Ureter (tissue), 1 donor: ENCODE measurements at places on chromosomes 7 and 10.

DNA sequence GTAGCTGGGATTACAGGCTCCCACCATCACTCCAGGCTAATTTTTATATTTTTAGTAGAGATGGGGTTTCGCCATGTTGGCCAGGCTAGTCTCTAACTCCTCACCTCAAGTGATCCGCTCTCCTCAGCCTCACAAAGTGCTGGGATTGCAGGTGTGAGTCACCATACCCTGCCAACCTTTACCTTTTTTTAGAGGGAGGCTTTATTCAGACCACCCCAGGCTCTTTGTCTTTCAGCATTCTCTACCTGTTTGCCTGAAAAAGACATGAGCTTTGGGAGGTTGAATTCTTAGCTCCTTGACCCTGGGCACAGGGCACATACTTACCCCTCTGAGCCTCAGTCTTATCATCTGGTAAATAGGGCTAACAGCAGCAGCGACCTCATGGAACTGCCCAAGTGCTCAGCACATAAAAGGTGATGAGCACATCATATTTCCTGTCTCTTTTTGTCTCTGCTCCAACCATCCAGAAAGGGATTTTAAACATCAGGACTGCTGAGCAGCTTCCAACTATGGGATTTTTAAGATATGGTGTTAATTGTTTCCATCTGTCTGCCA lies 17.0 kb downstream of the FRMPD2 start:
- DNase-seq: no peak

- DNase-seq: no peak
Measured at GRCh38 chr7:83117466-83117865, 45.2 kb downstream of the PCLO start.

GRCh38 chr7:103592844-103593243 lies 146.8 kb upstream of the SLC26A5 start:
- no peak for DNase-seq

DNA sequence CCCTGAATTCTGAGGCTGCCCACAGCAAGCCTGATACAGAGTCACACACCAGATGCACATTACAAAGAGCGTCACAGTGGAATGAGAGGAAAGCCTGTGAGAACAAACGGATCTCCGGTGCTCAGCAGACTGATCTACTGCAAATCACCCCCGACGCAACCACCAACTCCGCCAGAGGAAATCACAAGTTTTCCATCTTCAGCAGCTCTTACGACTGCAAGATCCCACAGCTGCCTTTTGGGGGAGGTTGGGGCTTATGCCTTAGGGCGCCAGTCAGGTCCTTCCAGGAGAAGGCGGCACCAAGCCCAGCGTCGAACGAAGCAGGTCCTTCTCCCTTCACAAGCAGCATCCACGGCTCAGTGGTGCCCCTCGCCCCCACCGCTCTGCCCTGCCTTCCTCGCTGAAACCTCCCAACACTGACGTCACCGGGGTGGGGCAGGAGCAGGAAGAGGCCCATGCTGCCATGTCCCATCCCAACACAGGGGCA lies 32.5 kb downstream of the PTPRN2 start:
- DNase-seq: no peak

- no peak for DNase-seq
Measured at GRCh38 chr7:113608782-113609181, 310.0 kb downstream of the PPP1R3A start.

GRCh38 chr10:15181576-15182156 lies 13.2 kb upstream of the NMT2 start:
- DNase-seq: no peak

DNA sequence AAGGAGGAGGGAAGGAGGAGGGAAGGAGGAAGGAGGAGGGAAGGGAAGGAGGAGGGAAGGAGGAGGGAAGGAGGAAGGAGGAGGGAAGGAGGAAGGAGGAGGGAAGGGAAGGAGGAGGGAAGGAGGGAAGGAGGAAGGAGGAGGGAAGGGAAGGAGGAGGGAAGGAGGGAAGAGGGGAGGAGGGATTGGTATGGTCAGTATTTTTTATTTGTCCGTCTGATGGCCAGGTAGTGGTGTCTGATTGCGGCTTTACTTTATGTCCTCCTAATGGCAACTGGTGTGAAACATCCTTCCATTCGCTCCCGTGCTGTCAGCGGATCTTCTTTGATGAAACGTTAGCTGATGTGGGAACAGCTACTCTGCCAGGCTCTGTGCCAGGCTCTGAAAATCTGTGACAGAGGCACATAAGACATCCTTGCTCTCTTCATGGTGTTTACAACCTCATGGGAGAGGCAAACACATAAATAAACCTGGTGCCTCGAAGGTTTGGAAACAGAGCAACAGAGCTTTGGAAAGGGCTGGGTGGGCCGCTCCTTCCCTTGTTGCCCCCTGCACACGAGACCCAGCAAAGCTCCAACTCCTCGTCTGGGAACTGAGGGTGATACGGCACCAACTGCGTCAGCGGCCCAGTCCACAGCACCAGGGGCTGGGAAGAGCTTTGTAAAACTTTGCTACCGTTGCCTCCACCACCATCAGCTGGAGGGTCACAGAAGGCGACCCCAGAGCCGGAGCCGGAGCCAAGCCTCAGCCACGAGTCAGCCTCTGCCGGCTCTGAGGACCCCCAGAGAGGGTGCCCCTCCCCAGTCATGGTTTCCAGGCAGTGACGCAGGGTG lies 40.3 kb downstream of the PDGFA start:
- DNase-seq: no peak

GRCh38 chr10:113518415-113518814 lies 34.4 kb upstream of the HABP2 start:
- no peak for DNase-seq

- no peak for DNase-seq
Measured at GRCh38 chr10:127990846-127991542, 84.1 kb downstream of the PTPRE start.

DNA sequence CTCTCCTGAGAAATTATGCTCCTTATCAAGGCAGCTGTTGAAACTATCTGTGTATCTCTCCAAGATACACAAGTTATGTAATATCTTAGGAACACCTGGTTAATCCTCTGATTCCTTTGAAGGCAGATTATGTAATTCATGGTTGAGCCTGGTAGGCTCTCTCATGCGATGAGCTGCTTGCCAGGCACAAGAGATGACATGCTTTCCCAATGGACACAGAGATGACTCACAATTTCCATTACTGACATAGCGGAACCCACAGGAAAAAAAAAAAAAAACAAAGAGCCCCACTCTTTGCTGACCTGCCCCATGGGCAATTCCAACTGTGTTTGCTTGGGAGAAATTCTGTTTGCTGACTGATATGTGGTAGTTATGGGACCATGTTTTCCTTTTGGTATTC lies 736.4 kb upstream of the PHF14 start:
- DNase-seq: no peak

GRCh38 chr7:102119213-102119651 lies 167.4 kb upstream of the SH2B2 start:
- DNase-seq: no peak

GRCh38 chr10:132585732-132586722 lies 48.4 kb downstream of the INPP5A start:
- DNase-seq: no peak

GRCh38 chr7:42210333-42210732 lies 26.7 kb downstream of the GLI3 start:
- DNase-seq: no peak

- DNase-seq: no peak
Measured at GRCh38 chr7:108147031-108147563, 16.9 kb upstream of the LAMB4 start.

- DNase-seq: no peak
Measured at GRCh38 chr7:49780953-49781352, 7.5 kb downstream of the VWC2 start.

DNA sequence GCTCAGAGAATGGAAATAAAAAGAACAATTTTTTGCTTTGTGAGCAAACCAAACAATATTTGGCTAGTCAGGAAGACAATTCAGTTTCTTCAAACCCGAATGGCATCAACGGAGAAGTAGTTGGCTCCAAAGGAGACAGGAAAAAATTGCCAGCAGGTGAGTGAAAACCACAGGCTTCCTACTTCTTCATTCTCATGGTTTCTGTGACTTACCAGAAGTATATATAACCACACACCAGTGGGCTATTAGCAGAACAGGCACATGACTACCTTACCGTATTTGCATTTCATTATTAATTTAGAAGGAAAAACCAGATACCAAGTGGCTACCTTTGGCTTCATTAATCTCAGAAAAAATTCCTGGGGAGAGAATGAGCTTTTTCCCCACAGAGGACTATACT lies 8.8 kb downstream of the TDRD1 start:
- DNase-seq: no peak

DNA sequence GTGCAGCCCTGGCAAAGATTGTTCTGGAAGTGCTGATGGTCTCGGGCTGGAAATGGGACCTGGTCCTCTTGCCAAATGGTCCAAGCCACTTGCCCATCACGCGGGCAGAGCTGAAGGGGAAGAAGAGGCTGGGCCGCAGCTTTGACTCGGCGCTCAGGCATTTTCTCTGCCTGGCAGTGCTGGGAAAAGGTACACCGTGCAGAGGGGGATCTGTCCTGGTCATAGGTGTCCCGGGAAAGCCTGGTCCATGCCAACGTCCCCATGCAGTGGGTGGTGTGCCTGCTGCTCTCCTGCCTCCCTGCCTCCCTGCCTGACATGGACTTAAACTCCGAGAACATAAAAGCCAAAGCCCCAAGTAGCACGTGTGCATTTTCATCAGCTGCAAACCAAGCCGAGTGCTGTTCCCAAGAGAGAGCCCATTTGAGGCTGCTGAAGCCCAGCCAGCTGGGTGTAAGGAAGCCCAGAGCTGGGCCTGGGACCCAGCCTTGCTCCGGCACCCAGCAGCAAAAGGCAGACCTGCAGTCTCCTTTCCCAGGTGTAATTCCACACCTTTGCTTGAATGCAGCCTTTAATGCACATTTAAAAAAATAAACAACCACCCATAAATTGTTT lies 72.7 kb downstream of the TCERG1L start:
- DNase-seq: no peak

DNA sequence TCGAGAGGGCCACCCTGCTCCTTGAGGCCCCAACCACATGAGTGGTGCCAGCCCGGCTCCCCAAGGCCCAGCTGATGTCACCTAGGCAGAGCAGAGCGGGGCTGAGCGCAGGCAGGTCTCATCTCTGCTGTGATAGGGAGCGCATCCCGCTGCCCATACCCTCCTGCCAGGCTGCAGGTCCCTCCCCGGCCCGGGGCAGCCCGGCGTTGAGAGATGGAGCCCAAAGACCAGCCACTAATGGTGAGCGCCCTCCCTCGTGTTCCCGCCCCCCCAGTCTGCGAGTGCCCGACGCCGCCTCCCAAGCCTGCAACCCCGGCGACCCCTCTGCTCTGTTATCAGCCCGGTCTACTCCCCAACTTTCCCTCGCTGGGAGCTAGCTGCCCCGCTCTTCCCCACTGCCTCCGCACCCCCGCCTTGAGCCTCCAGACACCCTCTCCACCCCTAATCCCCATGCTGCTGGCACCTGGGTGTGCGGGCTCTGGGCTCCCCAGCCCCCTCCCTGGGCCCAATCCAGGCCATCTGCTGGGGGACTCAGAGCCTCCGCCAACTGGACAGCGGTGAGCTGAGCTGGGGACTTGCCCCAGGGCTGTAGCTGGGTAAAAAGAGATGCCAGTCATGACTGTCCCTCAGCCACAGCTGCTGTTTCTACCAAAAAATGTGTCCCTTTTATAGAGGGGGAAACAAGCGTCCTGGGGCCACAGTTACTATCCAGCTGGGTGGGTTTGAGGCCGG lies 19.7 kb upstream of the CHST12 start:
- DNase-seq: no peak

DNA sequence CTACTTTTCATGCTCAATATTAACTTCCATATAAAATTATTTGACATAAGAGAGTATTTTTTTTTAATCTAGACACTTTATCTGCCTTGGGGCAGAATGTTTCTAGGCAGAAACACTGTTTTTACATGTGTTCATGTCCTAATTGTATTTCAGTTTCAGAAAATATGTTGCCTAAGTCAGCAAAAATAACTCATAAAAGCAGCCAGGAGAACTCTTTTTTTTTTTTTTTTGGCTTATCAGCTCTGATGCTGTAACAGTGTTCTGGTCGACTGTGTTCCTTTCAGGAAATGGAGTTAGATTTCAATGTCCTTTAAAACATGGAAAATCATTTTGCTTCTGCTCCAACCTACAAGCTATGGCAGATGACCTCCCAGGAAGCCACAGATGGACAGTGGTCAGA lies 63.2 kb upstream of the OPALIN start:
- no peak for DNase-seq

GRCh38 chr10:21463436-21463835 lies 62.0 kb downstream of the SKIDA1 start:
- DNase-seq: no peak

GRCh38 chr7:135801877-135802276 lies 53.3 kb upstream of the FAM180A start:
- no peak for DNase-seq

DNA sequence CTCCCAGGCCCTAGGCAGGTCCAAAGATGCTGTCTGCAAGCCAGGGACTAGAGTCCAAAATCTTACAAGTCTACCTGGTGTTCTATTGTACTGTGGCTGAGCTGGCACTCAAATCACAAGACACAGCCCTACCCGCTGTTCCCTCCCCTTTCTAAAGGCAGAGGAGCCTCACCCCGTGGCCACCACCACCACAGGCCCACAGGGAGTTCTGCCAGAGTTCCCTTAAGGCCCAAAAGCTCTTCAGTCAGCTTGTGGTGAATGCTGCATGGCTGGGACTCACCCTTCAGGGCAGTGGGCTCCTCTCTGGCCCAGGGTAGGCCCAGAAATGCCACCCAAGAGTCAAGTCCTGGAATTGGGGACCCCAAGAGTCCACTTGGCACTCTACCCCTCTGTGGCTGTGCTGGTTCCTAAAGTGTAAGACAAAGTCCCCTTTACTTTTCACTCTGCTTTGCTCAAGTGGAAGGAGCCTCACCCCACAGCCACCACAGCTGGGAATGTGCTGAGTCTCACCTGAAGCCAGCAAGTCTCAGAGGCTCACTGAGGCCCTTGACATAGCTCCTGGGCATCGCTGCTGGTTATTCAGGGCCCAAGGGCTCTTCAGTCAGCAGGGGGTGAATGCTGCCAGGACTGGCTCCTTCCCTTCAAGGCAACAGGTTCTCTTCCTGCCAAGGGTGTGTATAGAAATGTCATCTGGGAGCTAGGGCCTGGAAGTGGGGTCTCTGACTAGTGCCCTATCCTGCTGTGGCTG lies 48.8 kb upstream of the PSAP start:
- no peak for DNase-seq

- DNase-seq: peak; percentile 41
Measured at GRCh38 chr10:70652761-70653657, 19.3 kb upstream of the ADAMTS14 start.

GRCh38 chr10:4691301-4691700 lies 134.7 kb upstream of the AKR1E2 start:
- no peak for DNase-seq

DNA sequence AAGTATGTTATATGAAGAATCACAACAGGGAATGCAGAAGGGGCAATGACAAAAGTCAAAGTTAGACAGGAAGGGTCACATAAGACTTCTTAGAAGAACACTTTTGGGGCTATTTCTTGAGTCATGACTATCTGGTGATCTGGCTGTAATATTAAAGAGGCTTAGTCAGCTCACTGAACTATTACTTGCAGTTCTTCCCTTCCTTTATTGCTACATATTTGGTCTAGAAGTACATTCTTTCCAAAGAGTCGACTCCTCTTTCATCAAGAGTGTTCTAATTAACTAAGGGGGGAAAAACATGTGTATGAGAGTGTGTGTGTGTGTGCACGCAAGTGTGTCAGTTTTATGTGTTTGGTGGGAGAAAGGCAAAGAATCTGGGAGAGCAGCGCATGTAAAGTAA lies 247.3 kb upstream of the LRRTM3 start:
- no peak for DNase-seq

- no peak for DNase-seq
Measured at GRCh38 chr10:13924040-13924725, 337.4 kb downstream of the PRPF18 start.

- no peak for DNase-seq
Measured at GRCh38 chr10:43013065-43013464, 63.8 kb upstream of the RET start.
